ENCODE measurements at places on chromosomes 7 and 10.

DNA sequence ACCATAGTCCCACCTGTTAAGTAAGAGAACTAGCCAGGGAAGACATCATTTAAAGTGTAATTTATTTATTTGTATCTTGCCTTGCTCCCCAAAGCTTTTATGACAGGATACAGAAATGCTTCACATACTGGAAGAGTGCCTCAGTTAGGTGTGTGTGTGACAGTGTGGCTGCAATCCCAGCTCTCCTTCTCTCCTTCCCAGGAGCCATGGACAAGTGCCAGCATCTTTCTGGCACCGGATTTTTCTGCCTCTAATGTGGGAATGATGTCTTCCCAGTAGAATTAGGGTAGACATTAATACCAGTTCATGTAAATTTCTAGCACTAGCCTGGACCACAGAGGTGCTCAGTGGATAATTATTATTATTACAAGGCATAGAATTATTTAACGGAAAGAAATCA, 30.3 kb upstream of the ATXN7L1 start:
- DNase-seq, result no peak

DNA sequence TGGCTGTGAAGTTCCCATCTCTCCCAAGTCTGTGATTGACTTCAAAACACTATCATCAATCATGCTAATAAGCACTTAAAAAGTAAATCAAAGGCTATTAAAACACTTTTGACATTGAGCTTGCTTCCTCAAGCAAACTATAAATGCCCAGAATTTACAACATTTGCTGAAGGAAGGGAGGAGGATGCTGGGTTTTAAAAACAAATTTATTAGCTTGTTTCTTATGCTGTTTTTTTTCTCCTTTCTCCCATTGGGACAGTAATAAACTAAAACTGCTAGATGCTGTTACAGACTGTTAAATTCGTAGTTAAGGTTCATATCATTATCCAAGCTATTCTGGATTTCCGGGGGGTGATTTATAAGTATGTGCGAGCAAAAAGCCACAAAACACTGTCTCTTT, 250.5 kb downstream of the SORCS1 start:
- DNase-seq, result no peak

GRCh38 chr7:126378642-126379041, 874.1 kb downstream of the GRM8 start:
- no peak for DNase-seq

GRCh38 chr10:6406220-6407033, 173.6 kb downstream of the PRKCQ start:
- DNase-seq, result peak; percentile 18

DNA sequence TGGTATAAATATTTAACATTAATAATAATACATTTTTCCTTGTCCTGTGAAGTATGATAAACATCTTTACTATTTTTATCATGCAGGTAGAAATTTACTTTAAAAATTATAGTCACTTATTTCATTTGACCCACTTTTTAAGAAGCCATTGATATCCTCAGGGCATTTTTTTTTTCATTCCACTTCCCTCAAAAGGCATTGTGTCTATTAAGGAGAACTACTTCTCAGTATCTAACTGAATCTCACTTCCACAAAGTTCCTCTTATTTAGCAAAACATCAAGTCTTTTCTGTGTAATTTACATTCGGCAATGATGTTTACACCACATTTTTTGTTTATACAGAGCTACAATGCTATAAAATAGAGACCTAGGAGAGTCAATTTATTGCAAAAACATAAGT, 388.2 kb upstream of the AKR1E2 start:
- no peak for DNase-seq

- no peak for DNase-seq
Measured at GRCh38 chr7:105577251-105577650, 4.0 kb downstream of the EFCAB10 start.

GRCh38 chr10:3107426-3107961, 40.1 kb downstream of the PFKP start:
- DNase-seq, result no peak

GRCh38 chr7:23394488-23395171, 75.7 kb downstream of the IGF2BP3 start:
- no peak for DNase-seq

- no peak for DNase-seq
Measured at GRCh38 chr7:16202303-16202702, 219.0 kb downstream of the CRPPA start.

DNA sequence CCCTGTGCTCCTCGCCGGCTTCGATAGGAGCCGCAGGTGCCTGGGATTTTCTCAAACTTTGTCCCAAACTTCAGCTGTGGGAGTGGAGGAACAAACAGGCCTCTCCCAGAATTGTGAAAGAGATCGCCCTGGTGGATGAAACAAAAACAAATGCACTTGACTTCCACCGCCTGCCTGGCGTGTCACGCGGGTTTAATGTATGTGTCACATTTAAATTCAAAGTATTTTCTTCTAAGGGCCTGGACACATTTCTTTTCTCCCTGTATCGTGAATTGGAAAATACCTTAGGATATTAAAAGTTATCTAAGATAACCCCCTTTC, 694 bp upstream of the WASL start:
- peak; percentile 90 for DNase-seq

GRCh38 chr7:108294595-108294994, 161.6 kb downstream of the NRCAM start:
- no peak for DNase-seq

GRCh38 chr10:131891196-131891928, 9.4 kb upstream of the PPP2R2D start:
- DNase-seq, result peak; percentile 23

- no peak for DNase-seq
Measured at GRCh38 chr10:3259499-3259898, 86.9 kb upstream of the PITRM1 start.

GRCh38 chr7:11709196-11709595, 122.8 kb downstream of the THSD7A start:
- no peak for DNase-seq

DNA sequence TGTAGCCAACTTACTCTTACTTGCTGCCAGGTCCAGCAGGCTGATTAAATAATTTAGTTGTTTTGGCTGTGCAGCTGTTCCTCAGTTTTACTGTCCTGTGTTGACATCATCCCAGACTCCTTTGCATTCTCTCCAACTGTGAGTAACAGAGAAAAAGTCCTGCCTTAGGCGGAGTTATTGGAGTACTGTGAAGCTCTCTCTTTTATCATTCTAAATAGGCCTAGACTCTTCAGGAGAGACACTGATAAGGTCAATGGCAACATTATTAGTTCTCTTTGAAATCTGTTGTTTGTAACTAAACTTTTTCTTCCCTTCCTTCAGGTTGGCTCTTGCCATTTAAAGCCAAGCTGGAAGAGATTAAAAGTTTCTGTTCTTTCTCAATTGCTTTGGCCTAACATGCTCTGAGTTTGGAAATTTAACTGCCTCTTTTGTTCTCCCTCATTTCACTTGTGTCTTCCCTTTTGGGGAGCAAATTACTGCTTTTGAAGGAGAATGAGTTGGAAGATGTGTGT, 215.7 kb upstream of the CSTF2T start:
- DNase-seq, result no peak

GRCh38 chr10:86711513-86712316, 43.4 kb downstream of the LDB3 start:
- peak; percentile 68 for DNase-seq

DNA sequence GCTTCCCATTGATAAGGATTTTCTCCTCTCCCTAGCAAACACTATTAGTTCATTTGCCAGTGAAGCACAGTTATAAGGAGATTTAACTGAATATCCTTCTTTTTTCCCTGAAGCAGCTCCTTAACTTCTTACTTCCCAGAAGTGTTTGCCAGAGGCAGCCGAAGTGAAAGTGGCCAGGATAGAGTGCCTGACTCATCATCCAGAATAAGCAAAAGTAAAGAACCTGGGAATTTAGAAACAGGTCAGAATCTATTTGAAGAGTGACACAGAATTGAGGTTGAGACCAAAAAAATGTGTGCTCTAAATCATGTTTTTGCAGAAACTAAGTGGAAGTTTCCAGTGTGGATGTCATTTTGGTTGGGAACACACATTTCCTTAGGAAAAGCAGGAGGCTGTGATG, 249.6 kb upstream of the VWC2 start:
- no peak for DNase-seq

- DNase-seq, result peak; percentile 93
Measured at GRCh38 chr7:2309889-2310331, 4.3 kb downstream of the SNX8 start.

GRCh38 chr7:142428094-142428493, 170.2 kb upstream of the PRSS58 start:
- no peak for DNase-seq

- no peak for DNase-seq
Measured at GRCh38 chr7:140683657-140684056, 10.9 kb downstream of the ADCK2 start.

GRCh38 chr10:61719906-61720305, 57.2 kb downstream of the CABCOCO1 start:
- no peak for DNase-seq

GRCh38 chr10:126705951-126706565, 35.6 kb upstream of the C10orf90 start:
- DNase-seq, result no peak
